ENCODE measurements at places on chromosomes 5 and 9.

- no peak for DNase-seq
Observed at GRCh38 chr5:127074466-127074865, 1.2 kb upstream of the C5orf63 start.

DNA sequence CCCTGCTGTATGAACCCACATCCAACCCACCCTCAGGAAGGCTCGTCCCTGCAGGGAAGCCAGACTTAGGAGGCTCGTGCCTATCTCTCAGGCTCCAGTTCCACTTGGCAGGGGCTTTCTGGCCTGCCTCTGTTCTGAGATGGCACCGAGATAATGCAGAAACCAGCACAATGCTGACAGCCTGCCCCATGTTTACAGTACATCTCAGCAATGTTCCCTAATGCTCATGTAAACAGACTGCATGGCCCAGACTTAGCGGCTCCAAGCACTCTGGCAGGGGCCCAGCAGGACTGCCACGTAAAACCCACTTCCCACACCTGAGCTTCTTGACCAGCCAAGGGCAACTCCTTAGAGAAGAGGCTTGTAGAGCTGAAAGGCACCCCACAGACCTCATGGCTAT, 499.5 kb upstream of the BRINP1 start:
- DNase-seq = peak; percentile 97

GRCh38 chr9:121857928-121858327, 206.5 kb downstream of the DAB2IP start:
- peak; percentile 36 for DNase-seq

DNA sequence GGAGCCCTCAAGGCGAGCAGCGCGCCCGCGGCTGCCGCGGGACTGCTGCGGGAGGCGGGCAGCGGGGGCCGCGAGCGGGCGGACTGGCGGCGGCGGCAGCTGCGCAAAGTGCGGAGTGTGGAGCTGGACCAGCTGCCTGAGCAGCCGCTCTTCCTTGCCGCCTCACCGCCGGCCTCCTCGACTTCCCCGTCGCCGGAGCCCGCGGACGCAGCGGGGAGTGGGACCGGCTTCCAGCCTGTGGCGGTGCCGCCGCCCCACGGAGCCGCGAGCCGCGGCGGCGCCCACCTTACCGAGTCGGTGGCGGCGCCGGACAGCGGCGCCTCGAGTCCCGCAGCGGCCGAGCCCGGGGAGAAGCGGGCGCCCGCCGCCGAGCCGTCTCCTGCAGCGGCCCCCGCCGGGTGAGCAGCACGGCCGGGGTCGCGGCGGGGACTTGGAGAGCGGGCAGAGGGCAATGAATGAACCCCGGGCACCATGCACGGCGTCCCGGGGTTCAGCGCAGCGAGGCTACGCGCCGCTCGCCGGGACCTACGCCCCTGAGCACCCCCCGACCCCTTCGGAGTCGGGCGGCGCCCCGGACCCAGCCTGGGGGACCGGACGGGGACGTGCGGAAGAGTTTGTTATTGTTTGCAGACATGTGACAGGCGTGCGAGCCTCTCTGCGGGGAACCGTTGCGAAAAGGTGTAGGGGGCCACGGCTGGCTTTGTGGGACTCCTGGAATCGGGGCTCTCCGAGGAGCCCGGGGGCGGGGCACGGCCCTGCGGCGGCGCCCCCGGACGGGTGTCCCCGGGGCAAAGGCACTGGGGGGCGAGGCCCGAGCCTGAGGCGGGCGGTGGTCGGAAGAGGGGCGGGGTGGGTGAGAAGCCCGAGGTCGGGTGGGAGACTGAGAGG, 553 bp downstream of the MAP3K1 start:
- peak; percentile 61 for DNase-seq

DNA sequence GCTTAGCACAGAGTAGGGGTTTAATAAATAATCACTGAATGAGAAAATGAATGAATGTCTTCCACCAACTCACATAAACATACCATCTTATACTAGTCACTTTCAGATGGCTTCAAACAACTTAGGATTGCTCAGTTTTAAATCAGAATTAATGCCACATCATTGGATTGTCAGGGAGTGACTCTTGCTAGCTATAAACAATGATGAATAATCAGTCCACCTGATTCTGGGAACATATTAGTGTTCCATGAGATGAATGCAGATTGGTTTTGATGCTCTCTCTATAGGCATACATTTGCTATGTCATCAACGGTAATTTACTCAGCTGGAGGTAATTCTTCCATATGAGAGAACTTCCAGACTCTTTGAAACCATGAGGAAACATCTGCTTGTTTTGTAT, 97.4 kb downstream of the CDH9 start:
- peak; percentile 61 for DNase-seq

GRCh38 chr5:170863646-170864045, 1.8 kb downstream of the RANBP17 start:
- no peak for DNase-seq

DNA sequence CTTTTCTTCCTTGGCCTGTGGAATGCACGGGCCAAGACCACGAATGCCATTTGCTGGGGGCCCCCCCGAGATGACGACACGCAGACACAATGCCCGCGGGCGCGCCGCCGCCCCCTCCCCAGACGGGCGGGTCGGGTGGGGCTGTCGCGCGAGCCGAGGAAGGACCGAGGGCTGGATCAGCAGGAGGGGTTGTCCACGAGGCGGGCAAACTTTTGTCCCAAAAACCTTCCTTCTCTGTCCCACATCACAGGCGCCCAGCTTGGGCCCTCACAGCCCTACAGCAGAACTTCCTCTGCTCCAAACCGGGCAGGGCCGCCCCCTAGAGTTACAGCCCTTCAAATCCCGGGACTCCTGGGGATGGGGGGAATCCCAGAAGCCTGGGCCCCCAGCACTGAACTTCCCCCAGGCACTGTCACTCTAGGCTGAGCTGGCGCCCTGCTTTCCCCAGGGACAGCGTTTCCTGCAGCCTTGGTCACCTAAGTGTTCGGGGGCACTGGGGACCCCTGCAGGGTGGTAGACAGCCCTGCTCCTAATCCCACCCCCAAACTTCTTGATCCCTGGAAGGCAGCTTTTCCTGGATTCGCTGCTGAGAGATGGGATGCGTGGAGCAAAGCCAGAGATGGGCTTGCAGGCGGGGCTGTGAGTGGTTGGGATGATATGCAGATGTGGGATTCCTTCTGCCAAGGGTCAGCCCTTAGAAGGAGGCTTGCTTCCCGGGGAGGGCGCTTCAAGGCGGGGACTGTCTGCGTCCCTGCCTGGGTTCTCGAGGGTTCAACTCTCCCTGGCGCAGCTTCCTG, 980 bp downstream of the COL5A1 start:
- no peak for DNase-seq

- no peak for DNase-seq
Observed at GRCh38 chr9:38172586-38172985, 103.6 kb upstream of the SHB start.

GRCh38 chr9:98870782-98871557, 63.5 kb downstream of the GALNT12 start:
- no peak for DNase-seq

Measured in COR-L47 (cell line).